Fibroblast of upper back skin (primary cell): ENCODE measurements at places on chromosomes 7 and 10.

- no peak for DNase-seq
These were observed 96.8 kb downstream of the TRRAP start for GRCh38 chr7:98974906-98975816.

GRCh38 chr10:116274064-116274904 lies 1.3 kb upstream of the GFRA1 start:
- DNase-seq, result peak; percentile 22

DNA sequence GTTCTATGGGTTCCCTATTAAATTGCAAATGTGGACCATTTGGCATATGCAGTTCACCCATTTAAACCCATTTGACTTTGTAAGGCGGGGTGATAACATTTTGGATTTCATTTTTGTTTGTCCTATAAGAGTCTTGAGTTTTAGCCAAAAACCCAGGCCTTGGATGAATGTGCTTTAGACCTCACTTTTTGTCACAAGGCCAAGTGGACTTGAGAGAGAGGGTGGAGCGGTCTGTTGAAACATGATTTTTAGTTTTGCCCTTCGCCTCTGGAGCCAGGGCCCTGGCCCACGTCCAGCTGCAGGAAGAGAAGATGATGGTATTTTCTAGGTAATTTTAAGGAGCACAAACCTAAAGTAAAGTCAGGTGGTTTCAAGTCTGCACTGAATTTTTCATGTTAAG lies 260.1 kb downstream of the SLC25A13 start:
- DNase-seq, result peak; percentile 21

DNA sequence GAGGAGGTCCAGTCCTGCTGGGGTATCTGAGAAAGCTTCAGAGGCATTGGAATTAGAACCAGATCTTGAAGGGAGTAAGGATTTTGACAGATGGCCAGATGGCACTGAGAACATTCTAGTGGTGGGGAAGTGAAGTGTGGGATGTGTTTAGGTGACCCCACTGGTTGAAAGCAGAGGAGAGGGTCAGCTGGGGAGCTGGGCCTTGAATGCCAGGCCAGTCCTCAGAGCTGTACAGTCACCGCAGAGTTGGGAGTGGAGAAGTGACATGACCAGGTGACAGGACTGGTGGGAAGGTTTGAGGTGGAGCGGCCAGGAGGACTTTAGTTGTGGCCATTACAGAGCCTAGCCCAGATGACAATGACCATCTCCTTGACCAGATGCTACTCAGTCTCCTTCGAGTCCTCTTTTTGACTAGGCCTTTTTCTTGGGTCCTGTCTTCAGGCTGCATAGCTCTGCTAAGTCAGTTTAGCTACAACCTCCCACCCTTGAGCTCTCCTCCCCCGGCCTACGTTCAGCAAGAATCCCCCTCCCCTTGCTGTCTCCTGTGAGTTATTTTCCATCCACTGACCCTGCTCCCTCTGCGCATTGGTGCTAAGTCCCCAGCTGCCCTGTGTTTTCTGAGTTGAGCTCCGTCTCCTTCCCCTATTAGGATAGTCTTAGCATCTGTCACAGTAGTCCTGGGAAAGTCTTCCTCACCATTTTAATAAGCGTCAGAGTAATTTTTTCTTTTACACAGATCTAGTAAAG lies 56.3 kb downstream of the CCNY start:
- DNase-seq, result no peak

DNA sequence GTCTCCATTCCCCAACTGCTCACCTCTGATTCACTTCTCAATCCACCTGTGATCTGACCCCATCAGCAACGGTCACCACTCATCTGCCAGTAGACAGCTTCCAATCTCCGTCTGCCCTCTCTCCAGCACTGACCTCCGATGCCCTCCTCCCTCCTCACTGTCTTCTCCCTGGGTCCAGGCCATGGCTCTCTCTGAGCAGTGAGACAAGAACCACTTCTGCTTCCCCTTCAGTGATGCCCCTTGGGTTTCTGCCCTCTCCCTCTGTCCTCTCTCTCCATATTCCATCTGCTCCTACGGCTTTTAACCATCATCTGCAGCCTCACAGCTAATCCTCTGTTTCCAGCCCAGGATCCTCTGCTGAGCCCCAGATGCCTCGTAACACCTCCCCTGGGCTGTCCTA lies 55.5 kb upstream of the OPALIN start:
- DNase-seq, result no peak

DNA sequence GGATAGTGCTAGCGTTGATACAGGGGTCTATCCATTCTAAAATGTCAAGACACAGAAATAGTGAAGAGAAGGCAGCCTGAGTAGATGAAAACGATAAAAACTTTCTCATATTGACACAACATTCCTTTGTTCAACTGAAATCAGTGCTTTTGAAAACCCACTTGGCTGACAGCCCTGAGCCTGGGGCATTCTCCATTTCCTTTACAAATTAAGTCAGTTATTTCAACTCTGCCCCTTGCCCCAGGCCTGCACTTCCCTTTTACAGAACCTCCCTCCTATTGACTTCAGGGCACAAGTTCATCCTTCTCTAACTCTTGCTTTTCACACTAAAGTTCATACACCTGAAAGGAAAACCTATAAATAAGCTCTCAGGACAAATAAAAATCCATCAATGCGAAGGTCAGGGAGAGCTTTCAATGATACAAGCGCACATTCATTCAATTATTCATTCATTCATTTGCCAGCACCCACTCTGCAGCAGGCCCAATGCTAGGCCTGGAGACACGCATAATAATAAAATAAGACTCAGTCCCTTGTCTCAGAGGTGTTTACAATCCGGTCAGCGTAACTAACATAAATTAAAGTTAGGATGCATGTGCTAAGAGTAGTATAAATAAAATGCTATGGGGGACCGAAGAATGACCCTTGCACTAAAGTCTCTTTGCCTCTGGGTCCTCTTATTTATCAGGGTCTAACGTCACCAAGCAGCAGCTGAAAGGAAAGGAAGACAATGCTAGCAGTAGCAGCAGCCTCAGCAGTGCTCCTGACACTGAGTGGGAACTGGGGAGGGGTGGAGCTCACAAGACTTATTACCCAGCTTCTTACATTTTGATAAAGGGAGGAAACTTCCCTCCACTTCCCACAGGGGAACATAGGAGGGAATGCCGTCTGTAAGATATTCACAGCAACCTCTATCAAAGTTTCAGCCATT lies 134.8 kb downstream of the PDE1C start:
- DNase-seq, result no peak

DNA sequence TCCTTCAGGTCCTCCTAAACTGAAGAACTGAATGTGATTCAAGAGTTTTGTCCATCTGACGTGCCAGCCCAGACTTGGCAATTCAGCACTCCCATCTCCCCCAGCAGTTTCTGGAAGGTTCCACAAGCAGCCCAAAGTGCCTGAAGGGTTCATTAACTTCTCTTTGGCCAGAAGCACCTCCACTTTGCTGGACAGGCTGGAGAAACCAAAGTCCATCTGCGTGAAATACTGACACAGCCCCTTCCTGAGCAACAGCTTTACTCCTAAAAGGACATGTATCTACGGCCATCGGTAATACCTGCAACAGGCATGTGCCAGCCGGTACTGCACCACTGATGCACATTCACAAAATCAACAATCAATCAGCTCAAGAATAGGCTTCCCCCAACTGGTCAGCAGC lies 48.5 kb downstream of the RSU1 start:
- no peak for DNase-seq

DNA sequence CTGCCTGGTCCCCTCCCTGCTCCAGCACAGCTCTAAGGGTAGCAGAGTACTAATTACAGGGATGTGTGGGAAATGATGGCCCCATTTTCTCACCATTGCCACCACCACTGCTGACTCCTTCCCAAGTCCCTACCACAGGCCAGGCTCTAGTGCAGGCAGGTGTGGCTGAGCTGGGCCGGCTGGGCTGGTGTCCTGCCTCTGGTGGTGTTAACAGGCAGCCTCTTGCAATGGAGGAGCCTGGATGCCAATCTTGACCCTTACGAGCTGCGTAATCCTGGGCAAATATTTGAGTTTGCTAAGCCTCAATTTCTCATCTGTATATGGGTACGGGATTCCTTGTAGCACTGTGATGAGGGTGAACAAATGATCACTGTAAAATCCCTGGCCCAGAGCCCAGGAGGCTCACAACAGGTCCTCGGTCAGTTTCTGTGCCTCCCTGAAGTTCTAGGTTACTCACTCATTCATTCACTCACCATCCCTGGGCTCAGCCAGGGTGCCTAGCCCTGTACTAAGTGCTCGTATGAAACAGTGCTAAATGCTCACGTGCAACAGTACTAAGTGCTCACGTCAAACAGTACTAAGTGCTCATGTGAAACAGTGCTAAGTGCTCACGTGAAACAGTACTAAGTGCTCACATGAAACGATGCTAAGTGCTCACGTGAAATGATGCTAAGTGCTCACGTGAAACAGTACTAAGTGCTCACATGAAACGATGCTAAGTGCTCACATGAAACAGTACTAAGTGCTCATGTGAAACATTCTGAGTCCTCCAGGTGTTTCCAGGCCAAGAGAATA lies 2.3 kb upstream of the FZD9 start:
- DNase-seq, result no peak

- DNase-seq, result no peak
These were observed 179.3 kb downstream of the XPNPEP1 start for GRCh38 chr10:109744020-109744419.

DNA sequence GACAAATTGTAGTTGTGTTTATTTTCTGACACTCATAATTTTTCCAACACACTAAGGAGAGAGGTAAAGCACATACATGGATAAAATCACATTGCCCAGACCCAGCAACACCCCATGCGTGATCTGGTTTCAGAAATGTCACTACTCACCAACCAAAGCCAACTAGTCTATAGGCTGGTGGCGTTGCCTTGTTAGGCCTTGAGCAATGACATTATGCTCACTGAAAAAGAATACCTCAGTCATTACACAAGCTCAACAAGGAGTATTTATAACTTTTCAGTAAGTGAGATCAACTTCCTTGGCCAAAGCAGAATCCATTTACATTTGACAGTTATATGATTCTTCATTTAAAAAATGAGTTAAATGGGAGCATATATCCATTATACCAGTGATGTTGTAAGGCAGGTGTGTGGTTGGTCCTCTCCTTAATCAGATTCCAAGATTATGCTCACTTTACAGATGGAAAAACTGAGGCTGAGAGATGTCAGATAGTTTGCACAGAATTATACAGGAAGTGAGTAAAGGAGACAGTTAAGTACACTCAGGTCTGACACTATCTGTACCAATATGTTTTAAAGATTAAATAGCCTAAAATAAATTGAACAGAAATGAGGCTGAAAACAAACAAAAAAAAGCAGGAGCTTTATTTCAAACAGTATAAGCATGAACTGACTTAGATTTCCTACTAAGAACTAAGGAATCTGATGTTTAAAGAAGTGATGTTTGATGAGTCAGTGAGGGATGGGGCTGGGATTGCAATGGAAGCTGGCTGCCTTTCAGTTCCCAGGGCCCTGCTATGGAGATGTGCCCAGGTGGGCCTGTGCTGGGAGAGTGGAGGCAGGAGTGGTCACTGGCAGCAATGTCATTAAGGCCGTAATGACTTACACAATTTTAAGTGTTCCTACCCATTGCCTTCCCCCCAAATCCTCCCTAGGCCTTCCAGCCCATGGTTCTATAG lies 118.3 kb downstream of the RAPGEF5 start:
- DNase-seq, result peak; percentile 20

DNA sequence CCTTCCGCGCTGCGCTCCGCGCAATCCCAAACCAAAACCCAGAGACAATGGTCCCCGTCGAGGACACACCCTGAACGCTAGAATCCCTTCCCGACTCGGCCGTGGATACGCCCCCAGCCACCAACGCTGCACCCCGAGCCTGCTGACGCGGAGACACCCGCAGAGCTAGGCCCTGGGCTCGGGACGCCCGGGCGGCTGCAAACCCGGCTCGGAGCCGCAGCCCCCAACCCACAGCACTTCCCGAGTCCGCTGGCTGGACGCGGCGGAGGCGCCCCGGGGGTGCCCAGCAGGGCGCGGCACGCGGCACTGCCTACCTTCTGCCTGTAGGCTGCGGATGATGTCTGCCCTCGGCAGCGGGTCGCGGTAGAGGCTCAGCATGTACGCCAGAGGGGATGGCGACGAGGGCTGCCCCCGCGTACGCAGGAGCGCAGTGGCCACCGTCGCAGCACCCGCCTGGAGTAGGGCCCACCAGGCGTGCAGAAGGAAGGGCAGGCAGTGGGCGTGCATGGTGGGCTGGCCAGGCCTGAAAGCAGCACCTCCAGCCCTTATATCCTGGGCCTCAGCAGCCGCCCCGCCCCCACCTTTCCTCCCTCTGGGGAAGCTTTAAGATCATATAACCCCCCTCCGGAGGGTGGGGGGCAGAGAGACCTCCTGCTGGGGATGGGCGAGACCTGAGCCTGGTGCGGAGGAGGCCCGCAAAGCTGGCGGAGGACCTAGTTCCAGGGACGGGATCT lies at the start of gene NODAL:
NODAL (minus strand) TSS at position 521 of the 734 bp plus-strand sequence; CDS start at position 507, 14 bp downstream.
- DNase-seq, result no peak
